ENCODE measurements at places on chromosomes 2 and 18. TPM values are rescaled to one million over a fixed set of nuclear protein-coding genes. Genes with fewer than 3 reads are reported as not detected.

- DNase-seq: no peak
Observed at GRCh38 chr2:67466734-67467133, 69.6 kb downstream of the ETAA1 start.

DNA sequence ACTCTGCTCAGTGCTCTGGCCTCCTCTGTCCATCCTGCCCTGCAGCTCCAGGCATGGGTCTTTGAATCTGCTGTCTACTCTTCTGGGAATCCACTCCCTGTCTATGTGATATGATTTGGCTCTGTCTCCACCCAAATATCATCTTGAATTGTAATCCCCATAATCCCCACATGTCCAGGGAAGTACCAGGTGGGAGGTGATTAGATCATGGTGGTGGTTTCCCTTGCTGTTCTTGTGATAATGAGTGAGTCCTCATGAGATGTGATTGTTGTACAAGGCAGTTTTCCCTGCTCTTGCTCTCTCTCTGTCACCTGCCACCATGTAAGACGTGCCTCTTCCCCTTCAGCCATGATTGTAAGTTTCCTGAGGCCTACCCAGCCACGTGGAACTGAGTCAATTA is 881.8 kb upstream of the ID2 start:
- no peak for DNase-seq

DNA sequence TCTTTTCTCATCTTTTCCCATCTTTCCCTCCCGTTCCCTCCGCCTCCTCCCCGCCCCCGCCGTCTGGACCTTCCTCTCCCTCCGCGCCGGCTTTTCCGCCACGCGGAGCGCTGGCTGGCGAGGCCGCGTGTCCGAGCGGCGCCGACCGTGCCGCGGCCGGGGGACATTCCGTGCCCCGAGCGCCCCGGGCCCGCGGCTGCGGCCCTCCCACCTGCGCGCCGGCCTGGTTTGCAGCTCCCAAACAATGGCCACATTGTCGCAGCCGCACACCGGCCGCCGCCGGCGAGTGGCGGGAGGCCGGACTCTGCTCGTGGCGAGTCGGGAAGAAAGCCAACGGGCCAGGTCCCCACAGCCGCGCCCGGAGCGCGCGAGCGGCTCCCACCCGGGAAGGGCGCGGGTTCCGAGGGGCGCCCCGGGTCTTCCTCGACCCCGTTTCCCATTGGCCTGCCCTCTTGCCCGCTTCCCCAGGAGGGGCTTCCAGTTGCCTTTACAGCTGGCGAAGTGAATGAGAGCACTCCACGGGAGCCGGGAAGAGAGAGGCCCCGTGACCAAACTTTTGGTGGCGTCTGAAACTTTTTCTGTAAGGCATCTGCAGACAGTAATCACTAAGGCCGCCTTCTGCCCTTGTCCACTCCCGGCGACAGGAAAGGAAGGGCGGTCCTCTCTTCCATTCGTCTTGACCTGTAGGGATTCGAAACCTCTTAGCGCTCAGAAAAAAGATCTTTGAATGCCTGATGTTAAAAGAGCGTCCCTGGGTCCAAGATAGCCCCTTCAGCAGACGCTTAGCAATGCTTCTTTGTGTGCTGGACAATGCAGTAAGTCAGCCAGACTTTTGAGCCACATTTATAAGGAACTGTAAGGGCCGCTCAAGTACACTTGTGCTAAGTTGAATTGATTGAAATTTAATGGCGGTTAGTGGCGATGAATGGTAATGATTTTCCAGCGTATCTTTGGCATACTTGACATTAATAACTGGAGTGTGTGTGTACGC is 6.2 kb downstream of the GLI2 start:
- DNase-seq: peak; percentile 43

DNA sequence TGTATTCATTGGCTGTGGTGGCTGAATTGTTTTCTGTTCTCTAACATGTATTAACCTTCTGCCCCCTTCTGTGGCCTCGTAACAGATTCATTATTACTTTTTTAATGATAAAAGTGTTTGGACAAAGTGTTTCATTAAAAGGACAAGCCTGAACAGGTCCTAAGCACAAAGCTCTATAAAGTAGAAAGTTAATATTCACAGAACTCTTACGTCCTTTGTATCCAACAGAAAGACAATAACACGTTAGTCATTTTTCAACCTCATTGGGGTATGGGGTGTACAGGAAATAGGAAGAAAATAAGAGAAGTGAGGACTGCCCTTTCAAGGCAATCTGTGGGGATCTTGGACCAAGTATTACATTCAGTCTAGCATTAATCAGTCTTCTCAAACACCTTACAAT is 105.5 kb upstream of the RGPD4 start:
- DNase-seq: no peak

DNA sequence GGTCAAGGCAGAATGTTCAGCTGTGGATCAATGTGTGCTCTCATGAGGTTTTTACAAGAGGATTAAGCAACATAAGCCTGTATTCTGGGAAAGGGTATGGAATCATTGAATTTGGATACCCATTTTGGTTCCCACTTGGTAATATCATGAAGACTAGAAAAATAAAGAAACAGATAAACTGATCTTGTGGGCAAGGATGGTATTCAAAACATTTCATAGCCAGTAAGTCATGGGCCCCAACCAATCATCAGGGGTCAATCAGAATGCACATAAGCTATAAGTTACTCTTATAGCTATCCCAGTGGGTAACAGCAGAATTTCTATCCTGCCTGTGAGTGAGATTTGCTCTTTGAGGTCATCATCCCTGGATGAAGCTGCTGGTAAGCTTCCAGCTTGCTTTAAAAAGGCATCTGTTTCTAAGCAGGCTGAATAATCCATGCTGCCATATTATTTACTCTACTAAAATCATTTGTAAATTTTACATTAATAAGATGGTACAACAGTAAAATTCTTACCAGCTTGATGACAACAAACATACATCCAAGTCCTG is 291.2 kb downstream of the RAD51AP2 start:
- no peak for DNase-seq

UNC50 gene
- 42.4 TPM for total RNA-seq
